Stimulated activated CD4-positive, alpha-beta T cell treated with anti-CD3 and anti-CD28 coated beads, Interleukin-2, amount 100 ng/mL, for 24 hours (primary cell): ENCODE measurements at places on chromosomes 3 and 15.

DNA sequence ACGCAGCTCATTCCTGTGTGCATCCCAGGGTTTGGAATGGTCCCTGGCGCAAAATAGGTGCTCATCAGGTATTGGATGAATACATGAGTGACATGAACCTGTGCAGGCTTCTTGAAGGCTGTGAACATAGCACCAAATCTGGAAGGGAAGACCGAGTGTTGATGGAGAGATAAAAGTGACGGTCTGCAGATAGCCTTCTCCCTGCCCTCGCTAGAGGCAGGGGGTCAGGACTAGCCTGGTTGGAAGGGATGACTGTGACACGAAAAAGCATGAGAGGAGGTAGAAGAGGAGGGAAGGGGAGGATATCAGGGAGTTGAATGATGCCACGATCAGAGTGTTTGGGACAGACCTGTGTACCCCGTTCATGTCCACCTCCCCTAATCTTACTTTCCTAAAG lies 267.1 kb downstream of the XXYLT1 start:
- no peak for DNase-seq

- no peak for DNase-seq
Observed at GRCh38 chr3:14663396-14664135, 11.4 kb upstream of the C3orf20 start.

DNA sequence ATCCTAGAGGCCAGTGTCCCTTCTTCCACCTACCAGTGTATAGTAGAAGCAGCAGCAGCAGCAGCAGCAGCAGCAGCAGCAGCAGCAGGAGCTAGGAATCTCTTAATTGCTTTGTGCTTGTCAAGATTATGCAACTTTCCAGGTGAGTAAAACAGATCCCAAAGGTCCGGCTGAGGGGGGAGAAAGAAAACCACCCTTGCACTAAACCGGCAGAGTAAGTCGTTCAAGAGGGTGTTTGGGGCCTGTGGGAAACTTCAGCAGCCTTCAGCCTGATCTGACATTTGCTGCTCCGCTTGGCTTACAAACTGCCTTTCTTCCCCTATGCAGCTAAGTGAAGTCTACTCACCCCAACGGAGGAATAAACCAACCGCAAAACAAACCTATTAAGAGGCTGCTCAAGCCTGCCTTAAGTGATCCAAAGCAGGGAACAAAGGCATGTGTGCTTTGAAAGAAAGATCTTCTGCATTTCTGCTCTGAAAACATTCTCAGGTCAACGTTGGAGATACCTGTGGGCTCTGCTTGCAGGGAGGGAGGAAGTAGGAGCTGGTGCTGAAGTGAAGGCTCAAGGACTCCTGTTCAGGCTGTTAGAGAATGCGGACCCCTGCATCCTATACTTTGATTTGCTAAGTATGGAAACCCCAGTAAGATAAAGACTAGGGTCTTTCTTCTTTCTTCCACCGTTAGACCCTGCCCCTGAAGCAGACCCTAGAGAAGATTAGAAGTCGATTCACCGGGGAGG lies 35.7 kb upstream of the DLG1 start:
- DNase-seq: no peak

- peak; percentile 65 for DNase-seq
Observed at GRCh38 chr3:187802928-187803259, 57.6 kb upstream of the BCL6 start.

DNA sequence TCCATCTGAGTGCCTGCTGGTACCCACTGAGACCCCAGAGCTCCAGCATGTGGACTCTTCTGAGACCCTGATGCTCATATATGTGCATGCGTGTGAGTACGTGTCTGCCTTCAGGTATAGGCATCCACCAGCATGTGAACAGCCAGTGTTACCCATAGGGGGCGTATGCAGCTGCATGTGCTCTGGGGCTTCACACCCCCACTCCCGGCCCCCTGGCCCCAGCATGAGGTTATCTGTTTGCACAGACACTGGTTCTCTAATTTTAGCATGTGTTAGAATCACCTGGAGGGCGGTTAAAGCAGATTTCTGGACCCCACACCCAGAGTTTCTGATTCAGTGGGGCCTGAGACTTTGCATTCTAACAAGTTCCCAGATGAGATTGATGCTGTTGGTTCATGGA lies 824 bp upstream of the CILP start:
- peak; percentile 47 for DNase-seq

- no peak for DNase-seq
Observed at GRCh38 chr3:152769523-152769922, 65.4 kb upstream of the P2RY1 start.

GRCh38 chr3:110799271-110799670 lies 272.3 kb upstream of the NECTIN3 start:
- DNase-seq: no peak

DNA sequence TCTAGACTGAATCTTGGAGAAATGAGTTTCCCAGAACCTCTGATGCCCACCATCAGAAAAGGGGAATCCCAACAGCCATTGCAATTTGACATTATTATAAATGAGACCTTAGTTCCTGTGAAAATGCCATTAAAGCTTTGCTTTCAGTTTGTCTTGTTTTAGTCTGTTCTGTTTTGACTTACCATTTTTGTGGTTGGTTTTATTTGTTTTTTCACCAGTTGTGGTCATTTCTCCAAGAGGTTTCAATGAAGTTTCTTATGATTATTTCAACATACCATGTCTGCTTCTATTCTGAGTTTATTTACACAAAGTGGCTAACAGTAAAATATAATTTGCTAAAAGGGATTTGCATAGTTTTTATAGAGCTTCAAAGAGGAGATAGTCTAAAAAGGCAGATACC lies 175.0 kb upstream of the MCTP2 start:
- DNase-seq: no peak

DNA sequence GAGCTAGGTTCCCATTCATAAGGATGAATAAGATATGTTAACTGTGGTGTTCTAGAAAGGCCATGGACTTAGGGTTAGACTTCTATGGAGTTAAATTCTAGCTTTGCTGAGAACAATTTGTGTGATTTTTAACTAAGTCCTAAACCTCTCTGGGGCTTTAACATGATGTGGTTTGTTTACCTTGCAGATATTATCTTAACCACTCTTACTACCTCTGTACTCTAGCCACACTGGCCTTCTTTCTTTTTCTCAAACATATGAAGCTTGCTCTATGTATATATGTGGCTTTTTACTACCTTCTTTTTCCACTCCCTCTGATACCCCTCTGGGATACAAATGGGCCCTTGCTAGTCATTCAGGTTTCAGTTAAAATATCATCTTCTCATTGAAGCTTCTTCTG lies 108.4 kb downstream of the ZNF609 start:
- no peak for DNase-seq

GRCh38 chr15:93072011-93072410 lies 17.0 kb downstream of the RGMA start:
- DNase-seq: no peak

DNA sequence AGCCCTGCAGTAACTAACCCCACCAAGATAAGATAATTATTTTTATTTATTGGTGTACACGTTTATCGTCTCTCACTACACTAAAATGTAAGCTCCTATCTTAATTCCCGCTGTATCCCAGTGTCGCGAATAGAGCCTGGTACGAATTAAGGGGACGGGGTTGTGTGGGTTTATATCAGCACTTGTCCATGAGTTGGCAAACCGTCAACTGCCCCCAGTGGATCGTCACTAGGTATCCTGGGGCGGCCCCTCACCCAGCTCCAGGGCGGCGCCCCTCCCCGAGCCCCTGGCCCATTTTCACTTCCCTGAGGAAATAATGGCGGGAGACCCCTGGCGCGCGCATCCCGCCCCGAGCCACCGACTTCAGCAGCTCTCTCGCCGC lies 465 bp downstream of the RUVBL1 start:
- DNase-seq: no peak

DNA sequence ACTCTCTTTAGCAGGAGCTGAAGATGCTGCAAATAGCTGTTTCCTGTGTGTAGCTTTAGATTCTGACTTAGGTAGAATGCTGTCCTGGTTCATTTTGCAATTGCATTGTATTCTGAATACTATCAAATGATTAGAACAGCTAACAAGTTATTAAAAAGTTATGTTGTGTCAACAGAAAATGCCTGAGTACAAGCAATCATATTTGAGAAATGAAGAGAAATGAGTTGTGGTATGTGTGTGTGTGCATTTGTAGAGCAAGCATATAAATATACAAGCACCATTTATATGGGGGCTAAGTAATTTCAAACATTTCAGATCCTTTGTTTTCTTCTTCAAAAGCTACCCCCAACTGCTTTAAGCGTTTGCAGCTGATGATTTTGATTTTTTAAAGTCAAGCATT lies 7.8 kb downstream of the ZIC1 start:
- no peak for DNase-seq

DNA sequence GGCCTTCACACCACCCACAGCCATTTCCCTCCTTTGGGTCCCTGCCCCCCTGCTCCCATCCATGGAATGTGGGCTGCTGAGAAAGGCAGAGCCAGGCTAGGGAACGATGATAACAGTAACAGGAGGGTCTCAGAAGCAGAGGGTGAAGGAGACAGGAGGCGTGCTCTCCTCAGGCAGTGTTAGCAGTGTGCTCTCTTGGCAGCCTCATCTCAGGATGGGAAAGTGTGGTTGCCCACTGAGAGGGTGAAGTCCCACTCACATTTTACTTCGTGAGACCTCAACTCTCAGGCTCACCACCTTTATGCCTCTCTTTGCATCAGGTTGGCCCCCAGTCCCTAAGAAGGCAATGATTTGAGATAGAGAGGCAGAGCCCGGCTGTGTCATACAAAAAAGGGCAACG lies 24.5 kb downstream of the TIGIT start:
- DNase-seq: no peak

DNA sequence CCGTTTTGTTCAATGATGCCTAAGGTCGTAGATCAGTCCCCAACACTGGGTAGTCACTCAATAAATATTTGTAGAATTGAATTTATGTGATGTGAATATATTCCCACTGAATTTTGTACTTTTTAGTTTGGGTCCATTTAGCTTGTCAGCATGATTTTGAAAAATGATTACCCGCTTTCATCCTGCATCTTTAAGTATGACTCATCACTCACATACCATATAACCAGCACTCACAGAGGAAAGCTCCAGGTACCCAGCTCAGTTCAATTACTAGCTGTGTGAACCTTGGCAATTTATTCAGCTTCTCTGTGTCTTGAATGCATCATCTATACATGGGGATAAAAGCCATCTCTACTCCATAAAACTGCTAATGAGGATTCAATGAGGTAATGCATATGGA lies 2.2 kb upstream of the MLF1 start:
- no peak for DNase-seq

DNA sequence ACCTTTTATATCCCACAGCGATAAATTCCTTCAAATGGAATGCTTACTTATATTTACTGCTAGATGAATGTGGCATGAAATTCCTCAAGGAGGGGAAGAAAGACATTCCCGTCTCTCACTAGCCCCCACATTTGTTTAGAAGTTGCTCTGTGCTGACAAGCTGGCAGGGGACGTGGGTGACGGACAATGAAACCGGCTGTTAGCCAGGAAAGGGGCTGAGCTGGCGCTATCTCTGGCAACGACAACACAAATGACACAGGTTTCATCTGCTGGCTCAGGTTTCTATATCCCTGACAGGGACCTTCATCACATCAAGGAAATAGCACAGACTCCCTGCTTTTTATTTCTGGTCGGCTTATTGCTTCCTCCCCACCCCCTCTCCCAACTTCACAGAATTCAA lies 15.8 kb downstream of the RUVBL1 start:
- no peak for DNase-seq

- no peak for DNase-seq
Observed at GRCh38 chr3:8845641-8846040, 76.2 kb upstream of the OXTR start.

GRCh38 chr15:101696829-101697228 lies 27.4 kb downstream of the TARS3 start:
- no peak for DNase-seq

- DNase-seq: no peak
Observed at GRCh38 chr3:58336135-58336882, 3.6 kb downstream of the PXK start.

DNA sequence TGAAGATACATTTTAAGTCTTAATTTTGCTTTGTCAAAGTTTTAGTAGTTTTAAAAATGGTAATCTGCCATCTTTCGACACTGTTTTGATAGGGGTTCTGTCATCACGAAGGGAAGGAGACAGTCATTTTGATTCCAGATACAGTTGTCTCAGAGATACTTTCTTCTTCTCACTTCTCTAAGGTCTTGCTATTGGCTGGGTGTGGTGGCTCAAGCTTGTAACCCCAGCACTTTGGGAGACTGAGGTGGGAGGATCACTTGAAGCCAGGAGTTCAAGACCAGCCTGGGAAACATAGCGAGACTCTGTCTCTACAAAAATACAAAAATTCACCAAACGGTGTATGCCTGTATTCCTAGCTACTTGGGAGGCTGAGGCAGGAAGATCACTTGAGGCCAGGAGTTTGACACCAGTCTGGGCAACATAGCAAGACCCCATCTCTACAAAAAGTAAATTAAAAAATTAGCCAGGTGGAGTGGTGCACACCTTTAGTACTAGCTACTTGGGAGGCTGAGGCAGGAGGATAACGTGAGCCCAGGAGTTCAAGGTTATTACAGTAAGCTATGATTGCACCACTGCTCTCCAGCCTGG lies 3.3 kb downstream of the RAB8B start:
- DNase-seq: peak; percentile 43

DNA sequence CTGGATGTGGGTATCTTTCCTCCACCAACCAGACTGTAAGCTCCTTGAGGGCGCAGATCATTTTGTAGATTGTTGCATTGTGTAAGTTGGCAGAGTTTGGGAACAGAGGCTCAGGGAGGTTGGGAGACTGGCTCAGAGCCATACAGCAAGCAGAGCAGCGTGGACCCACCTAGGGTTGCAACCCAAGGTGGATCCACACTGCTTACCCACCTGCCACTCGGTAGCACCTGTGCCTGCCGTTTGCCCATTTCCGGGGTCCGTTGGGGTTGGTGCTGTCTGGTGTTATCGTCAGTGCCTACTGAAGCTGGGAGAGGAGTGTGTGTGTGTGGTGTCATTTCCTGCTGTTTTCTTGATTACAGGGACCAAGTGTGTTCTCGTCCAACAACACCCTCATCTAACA lies 19.0 kb downstream of the SMAD6 start:
- no peak for DNase-seq

DNA sequence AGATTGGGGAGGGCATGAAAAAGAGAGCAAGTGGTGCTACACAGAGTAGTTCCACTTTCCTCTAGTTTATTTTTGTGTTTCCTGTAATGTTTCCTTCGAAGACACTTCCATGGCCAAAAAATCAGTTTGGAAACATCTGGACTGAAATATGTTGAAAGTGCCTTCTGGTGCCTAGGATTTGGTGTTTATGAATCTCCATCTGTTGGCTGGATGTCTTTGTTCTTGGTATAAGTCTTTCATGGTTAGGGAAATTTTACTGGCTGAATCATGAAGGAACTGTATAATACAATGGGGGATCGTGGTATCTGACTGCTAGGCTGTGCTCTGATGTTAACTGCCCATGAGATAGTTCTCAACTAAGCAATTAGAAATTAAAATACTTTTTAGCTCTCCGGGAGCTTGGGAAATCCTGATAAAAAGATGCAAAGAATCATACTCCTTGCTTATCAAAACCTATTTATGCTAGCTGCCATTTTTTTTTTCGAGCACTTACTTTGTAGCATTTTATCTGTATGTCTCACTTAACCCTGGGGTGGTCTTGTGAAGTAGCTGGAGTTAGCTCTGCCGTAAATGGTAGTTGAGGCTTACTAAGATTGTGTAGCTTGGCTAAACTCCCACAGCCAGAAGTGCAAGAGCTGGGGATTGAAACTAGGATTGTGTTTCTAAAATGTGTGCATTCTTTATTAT lies 21.9 kb downstream of the AKAP13 start:
- DNase-seq: no peak

GRCh38 chr3:12303993-12304392 lies 15.1 kb downstream of the PPARG start:
- DNase-seq: no peak
